Thyroid gland (tissue), 4 donors: ENCODE measurements at places on chromosomes 2 and 18. TPM values are rescaled to one million over a fixed set of nuclear protein-coding genes. Genes with fewer than 3 reads are reported as not detected.

DNA sequence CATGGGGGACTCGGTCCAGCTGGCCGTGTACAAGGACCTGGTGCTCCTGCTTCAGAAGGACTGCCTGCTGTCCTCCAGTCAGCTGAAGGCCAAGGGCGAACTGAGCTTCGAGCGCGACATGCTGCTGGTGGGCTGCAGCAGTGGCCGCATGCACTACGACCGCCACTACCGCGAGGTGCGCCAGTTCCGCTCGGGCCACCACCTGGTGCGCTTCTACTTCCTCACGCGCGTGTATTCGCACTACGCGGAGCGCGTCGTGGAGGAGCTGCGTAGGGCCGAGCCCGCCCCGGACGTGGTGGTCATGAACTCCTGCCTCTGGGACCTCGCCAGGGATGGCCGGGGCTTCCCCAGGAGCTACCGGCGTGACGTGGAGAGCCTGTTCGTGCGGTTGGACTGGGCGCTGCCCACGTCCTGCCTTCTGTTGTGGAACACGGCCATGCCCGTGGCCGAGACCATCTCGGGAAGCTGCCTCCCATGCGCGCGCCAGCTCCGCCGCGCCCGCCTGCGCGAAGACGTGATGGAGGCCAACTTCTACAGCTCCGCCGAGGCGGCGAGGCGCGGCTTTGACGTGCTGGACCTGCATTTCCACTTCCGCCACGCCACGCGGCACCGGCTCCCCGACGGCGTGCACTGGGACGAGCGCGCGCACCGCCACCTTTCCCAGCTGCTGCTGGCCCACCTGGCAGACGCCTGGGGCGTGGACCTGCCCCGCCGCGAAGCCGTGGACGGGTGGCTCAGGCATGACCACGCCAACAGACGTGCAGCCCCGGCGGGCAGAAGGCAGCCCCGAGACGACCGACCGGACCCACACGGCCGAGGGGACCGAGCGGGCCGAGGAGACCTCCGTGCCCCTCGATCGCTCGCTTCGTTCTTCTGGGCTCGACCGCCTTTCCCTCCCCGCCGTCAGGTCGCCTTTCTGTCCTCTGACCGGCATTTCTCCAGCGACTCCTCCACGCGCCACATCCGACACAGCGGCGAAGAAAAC, 293.9 kb upstream of the ERBB4 start:
- H3K27me3 ChIP-seq = no peaks in the 10 kb centered on the region
- H3K4me3 ChIP-seq = no peak overlapping the region

Gene CXCR2
- total RNA-seq = 0.59 TPM

GRCh38 chr2:105110295-105110829, 72.5 kb downstream of the MRPS9 start:
- H3K4me1 ChIP-seq = no peaks in the 10 kb centered on the region
- no peak for DNase-seq
- H3K36me3 ChIP-seq = no peaks in the 10 kb centered on the region
- H3K4me3 ChIP-seq = no peak overlapping the region

Gene LIMS4
- not detected for total RNA-seq

Gene ATRAID
- 262 TPM for total RNA-seq

DNA sequence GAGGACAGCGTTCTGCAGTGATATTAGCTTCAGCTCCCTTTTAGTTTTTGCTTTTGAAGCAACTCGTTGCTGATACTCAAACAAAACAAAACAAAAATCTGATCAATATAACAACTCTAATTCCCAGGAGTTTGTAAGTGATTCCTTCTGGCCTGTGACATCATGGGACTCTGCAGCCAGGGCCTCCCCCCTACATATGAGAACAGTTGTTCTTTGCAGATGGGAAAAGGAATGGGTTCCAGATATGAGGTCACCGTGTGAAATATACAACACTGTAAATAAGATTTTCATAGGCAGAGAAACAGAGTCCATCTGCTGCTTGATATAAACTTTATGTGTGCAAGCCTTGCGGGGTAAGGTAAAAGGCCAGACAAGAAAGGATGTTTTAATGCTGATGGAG, 56.7 kb downstream of the DIS3L2 start:
- H3K4me1 ChIP-seq = peaks cover 56% of the 10 kb centered on the region
- no peak overlapping the region for H3K27ac ChIP-seq
- no peak for DNase-seq
- H3K27me3 ChIP-seq = no peaks in the 10 kb centered on the region
- no peak overlapping the region for H3K4me3 ChIP-seq
- H3K36me3 ChIP-seq = no peaks in the 10 kb centered on the region

DNA sequence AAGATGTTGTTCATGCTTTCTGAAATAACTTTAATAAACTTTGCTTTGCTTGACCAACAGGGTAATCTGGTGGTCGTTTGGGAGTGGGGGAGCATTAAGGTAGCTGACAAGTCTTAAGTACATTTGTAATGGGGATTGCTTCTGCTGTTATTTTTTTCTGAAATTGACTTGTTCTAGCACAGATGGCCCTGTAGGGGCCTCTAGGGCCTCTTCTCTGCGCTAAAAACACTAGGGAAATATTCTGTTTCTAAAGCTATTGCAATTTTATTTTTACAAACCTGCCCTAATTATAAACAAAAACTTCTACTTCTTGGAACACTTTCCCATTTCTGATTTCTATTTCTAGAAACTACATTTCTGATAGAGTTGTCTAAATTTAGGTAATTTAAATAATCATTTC, 191.3 kb upstream of the KCNJ3 start:
- H3K4me3 ChIP-seq = no peak overlapping the region
- no peak overlapping the region for H3K27ac ChIP-seq
- no peaks in the 10 kb centered on the region for H3K27me3 ChIP-seq
- DNase-seq = no peak

DNA sequence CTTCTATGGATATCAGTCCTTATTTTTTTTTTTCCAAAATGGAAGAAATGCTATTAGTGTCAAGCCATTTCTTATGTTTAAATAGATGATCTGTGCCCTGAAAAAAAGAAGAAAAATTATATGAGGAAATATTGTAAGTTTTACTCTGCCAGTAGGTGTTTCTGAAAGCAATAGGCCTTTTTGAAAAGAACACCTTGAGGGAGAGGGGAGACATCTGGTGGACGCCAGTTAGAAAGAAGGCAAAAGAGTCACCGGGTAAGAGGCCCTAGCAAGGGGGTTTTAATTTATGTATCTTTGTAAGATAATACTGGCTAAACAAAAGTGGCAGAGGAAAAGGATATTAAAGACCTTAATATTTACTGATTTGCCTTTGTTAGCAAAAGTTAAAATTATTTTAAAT, 56.1 kb downstream of the DYNAP start:
- no peak overlapping the region for H3K27ac ChIP-seq
- no peaks in the 10 kb centered on the region for H3K27me3 ChIP-seq
- H3K4me1 ChIP-seq = no peaks in the 10 kb centered on the region
- no peaks in the 10 kb centered on the region for H3K36me3 ChIP-seq

Gene DAPL1
- 68.9 TPM for total RNA-seq

DNA sequence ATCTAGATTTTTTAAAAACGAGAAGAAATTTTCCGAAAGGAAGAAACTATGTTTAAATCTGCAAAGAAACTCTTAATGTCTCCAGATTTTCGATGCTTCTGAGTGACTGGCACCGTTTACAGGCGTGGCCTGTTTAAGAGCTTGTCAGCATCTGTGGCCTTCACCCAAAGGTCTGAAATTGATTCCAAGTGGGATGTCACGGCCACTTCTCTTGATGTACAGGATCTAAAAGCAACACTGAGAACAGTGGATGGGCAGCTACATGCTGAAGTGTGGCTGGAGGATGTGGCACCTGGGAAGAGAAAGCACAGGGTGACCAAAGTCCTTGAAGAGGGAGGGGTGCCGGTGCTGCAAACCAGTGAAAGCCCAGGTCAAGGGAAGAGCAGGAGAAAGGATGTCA, 28.0 kb downstream of the EMILIN2 start:
- peak overlapping the region; percentile 54 for H3K27ac ChIP-seq
- H3K4me3 ChIP-seq = no peak overlapping the region
- no peak for DNase-seq
- H3K4me1 ChIP-seq = peaks cover 26% of the 10 kb centered on the region
- no peaks in the 10 kb centered on the region for H3K27me3 ChIP-seq
- no peaks in the 10 kb centered on the region for H3K36me3 ChIP-seq

GRCh38 chr2:153101187-153101586, 377.4 kb downstream of the RPRM start:
- no peaks in the 10 kb centered on the region for H3K27me3 ChIP-seq
- DNase-seq = peak; percentile 14
- H3K4me1 ChIP-seq = peaks cover 7% of the 10 kb centered on the region
- no peaks in the 10 kb centered on the region for H3K36me3 ChIP-seq

Gene ATG9A
- 53.1 TPM for total RNA-seq

DNA sequence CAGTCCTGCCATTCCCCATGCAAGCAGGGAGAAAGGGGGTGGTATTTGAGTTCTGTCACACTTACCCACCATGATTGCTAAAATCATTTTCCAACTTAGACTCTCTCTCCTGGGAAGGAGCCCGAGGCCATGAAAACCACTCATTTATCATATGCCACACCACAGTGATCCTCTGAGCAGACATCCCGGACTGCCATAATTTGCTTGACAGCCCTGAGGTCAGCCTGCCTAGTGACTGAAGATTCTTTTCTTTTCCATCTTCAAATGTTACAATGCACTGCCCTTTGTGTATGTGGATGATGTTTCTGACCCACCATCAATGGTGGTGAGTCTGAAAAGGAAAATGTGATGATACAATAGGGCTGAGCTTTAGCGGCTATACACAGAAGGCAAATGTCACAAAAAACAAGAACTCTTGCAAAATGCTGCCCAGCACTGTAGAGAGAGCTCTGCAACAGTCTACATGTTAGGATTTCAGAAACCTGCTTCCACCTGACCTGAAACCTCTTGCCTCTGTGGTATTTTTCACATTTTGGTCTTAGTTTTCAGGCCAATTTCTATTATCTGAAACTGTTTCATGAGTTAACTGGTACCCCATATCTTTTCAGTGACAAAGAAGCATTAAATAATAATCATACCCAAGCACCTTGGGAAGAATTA, 272.8 kb downstream of the ZNF385B start:
- no peaks in the 10 kb centered on the region for H3K36me3 ChIP-seq
- no peak overlapping the region for H3K4me3 ChIP-seq
- H3K4me1 ChIP-seq = no peaks in the 10 kb centered on the region
- H3K27me3 ChIP-seq = no peaks in the 10 kb centered on the region
- H3K27ac ChIP-seq = no peak overlapping the region

DNA sequence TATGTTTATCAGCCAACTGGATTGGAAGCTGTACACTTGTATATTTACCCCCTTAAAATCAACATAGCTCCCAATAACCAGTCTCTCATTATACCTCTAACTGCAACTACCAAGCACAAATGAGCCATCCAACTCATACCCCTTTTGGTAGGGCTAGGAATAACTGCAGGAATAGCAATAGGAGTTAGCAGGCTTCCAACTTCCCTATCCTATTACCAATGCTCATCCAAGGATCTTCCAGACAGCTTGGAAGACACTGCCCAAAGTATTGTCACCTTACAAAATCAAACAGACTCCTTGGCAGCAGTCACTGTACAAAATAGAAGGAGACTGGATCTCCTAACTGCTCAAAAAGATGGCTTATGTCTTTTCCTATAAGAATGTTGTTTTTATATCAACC, 61.6 kb downstream of the SLC25A12 start:
- no peak for DNase-seq
- H3K4me3 ChIP-seq = no peak overlapping the region
- H3K36me3 ChIP-seq = peaks cover 25% of the 10 kb centered on the region
- H3K4me1 ChIP-seq = peaks cover 14% of the 10 kb centered on the region

Gene SCN9A
- total RNA-seq = 4.0 TPM

Gene NEU4
- 5.7 TPM for total RNA-seq

DNA sequence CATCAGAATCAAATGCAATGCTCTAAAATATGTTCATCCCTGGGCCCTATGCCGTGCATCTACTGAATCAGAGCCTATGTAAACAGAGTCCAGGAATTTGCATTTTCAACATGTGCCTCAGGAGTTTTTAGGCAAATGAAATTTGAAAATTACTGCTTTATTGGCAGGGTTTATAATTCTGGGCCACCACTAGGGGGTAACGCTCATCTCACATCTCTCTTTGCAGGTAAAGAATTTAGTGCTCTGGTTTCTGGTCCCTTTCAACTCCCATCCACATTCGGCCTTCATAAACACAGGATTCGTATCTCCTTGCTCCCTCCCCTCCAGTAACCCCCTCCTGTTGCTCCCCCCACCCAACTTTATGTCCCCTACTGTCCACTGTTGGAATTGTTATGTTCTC, 49.3 kb downstream of the LYPD6B start:
- no peak overlapping the region for H3K27ac ChIP-seq
- H3K27me3 ChIP-seq = no peaks in the 10 kb centered on the region
- no peaks in the 10 kb centered on the region for H3K36me3 ChIP-seq
- H3K4me3 ChIP-seq = no peak overlapping the region
- peaks cover 4% of the 10 kb centered on the region for H3K4me1 ChIP-seq
